ENCODE measurements at places on chromosomes 5 and 9.
A peak's percentile ranks its signal among the peaks of the same experiment; 100 is the strongest.

- DNase-seq = no peak
These were observed 232.1 kb downstream of the MAN2A1 start for GRCh38 chr5:109921735-109922380.

DNA sequence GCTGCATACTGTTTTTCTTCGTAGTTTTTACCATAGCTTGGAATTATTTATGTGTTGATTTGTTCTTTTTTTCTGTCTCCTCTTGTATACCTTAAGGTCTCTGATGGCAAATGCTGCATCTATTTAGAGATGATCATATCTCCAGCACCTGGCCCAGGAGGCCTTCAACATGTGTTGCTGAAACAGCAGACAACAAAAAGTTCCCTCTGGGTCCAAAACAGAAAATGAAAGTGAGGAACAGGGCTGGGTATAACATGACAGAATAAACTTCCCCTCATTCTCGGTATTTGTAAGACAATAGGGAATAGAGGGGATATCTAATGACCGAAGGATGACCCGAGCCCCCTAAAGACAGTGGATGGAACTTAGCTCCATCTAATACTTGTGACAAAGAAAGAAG lies 22.7 kb upstream of the PCSK1 start:
- no peak for DNase-seq

GRCh38 chr9:6072865-6073264 lies 57.4 kb upstream of the RANBP6 start:
- DNase-seq = no peak

DNA sequence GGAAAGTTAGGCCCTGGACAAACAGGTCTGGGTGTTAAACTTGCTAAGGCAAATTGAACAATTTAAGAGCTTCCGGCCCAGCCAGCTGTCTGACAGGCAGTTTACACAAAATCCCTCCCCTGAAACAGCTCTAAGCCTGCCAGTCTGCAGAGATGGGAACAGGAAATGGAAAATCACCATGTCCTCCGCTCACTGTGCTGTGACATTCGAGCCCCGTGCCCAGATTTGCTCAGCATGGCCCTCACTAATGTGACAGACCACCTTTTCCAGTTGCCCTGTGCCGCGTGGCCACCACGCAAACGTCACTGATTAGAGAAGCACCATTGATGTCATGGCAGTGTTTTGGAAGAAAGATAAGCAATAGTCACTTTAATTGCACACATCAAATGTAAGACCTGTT lies 41.0 kb downstream of the CCNJL start:
- DNase-seq = peak; percentile 27

DNA sequence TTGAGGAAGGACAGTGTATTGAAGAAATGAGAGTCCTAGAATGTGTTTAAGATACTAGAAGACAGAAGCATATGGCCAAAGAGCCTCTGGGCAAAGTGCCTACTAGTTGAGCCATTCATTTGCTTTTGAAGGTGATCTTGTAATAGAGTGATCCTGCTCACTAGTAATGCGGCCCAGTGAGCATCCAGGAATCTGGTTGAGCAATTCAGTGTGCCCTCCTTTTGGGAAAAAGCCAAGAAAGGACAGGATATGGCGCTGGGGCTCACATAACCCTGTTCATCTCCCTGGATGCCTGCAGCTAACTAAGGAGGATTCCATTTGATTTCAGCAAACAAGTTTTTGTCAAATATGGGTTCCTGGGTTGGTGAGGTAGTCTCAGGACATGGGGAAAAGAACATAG lies 16.3 kb downstream of the ADAM19 start:
- no peak for DNase-seq

DNA sequence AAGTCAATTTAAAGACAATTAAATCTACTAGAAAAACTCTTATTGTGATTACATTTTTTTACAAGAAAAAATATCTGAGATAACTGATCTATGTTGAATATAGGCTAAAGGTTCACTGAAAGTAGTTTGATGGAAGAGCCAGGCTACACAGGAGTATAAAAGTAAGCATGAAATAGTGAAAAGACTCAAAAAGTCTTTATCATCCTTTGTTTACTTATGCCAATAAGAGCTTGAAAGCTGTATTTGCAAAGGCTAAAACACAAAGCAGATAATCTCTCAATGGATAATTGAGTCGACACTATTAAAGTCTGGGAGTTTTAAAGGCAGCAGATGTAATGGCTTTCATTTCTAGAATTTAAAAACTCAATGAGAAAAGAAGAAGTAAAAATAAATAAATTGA lies 42.0 kb downstream of the SSBP2 start:
- no peak for DNase-seq

DNA sequence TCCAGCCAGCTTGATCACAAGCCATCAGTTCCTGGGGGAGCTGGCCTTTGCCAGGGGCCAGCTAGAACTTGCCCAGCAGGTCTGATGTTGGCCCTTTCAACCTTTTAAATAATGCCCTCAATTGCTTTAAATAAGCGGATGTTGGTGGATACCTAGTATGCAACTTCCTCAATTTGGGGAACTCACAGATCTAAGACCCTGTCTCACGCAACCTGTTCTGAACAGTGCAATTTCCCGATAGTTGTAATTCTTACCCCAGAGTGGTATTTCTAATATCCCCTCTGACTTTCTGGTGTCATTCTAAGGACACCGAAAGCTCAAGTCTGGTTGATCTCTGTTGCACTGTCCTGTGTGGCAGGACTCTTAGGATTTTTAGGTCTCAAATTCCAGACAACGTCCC lies 23.1 kb downstream of the GALNT12 start:
- DNase-seq = no peak

DNA sequence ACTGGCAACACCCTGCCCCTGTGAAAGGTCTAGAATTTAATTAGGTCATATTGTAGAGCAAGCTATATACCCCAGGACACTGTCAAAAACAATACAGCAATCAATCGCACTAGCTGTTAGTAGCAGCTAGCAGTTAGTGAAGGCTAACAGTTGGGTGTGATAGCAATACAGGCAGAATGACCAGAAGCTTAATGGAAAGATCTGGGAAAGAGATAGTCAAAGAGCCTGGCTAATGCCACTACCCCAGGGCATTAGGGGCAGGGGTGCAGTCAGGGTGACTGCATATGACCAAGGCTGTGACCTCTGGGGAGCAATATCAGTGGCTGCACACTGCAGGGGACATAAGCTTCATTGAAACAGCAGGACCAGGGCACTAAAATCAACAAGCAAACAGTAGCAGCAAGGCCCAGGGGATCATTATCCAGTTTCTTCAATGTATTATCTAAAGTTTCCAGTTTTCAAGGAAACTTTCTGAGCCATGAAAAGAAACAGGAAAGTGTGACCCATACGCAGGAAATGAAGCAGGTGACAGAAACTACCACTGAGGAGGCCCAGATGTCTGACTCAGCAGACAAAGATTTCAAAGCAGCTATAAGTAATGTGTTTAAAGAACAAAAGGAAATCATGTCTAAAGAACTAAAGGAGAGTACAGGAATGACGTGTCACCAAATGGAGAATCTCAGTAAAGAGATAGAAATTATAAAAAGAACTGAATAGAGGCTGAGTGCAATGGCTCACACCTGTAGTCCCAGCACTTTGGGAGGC lies 82.4 kb downstream of the ZNF354C start:
- DNase-seq = no peak

DNA sequence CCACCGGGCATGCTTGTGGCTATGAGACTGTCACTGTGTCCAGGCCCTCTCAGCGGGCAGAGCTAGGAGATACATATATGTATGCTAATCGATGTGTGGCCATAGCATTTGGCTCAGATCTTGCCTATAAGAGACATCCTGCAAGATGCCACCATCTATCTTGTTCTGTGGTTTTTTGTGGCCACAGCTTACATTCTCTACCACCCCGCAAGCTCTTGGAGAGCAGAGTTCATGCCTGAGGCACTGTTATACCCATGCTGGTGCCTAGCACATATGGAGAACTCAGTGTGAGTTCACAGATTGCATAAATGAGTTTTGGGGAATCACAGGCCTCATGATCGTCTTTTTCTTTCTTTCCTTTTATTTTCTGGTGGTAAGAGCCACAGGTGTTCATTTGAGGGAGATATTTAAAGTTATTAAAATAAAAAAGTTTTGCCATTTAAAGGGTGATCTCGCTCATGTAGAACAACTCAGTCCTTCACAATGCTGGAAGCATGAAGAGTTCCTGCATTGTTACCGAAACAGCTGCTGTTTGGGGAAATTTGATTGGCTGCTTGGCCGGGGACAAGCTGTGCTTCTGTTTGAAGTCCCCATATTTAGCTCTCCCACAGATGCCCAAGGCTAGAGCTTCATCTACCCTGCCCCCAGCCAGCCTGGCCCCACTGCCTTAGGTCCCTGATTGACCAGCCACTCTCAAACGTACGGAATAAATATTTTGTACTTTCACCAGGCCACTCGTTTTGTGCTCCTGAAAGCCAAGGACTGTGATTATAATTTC lies 169.2 kb upstream of the MAP1B start:
- no peak for DNase-seq

DNA sequence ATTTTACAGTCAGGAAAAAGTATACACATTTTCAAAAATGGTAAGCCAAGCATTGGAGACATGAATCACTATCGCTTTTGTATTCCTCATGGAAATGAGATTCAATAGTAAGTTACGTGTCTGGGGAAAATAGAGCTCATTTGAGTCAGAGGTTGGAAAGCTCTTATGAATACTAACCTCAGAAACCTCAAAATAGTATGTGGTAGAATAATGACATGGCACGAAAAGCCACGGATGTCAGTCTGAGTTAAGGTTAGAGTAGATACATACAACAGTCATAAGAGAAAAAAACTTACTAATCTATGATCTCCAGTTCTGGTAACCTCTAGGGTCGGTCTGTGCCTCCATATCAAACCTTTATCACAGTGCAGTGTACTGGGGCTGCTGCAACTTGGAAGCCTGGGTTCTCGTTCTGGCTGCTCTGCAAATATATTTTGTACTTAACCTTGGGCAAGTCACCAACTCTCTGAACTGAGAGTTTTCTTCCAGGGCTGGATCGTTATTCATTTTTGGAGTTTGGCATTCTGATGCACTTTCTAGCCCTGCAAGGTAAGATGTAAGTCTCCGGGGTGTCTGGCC lies 31.8 kb downstream of the MAP1B start:
- no peak for DNase-seq

DNA sequence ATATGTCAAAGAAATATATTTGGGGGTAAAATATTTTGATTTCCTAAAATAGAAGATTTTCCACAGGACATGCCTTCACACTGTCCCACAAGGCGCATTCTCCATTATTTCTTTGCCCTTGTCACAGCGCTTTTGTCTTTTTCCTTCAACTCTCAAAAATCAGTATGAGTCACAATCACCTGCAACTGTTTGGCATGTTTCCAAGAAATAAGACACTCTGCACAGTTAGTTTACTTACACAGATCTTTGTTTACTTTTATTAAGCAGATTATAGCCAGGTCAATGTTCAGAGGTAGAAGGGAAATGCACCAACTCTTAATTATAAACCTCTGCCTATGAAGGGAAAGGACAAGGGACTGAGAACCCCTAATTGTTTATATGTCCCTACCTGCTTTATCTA lies 9.5 kb downstream of the CEMIP2 start:
- no peak for DNase-seq

DNA sequence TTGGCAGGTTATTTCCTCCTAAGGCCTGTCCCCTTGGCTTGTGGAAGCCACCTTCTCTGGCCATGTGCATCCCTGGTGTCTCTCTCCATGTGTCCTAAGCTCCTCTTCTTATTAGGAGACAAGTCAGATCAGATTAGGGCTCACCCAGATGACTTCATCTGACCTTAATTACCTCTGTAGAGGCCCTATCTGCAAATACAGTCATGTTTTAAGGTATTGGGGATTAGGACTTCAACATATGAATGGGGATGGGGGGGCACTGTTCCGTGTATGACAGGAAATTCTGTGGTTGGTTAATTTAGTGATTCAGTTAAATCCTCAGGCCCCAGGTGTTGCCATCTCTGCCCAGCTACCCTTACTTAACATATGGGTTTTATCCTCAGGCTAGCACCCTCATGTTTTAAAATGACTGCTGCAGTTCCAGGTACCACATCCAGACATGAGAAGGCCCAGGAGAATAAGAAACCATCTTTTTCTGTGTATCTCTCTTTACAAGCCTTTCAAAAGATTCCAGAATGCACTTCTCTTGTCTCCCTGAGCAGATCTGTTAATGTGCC lies 51.9 kb upstream of the RAI14 start:
- no peak for DNase-seq

DNA sequence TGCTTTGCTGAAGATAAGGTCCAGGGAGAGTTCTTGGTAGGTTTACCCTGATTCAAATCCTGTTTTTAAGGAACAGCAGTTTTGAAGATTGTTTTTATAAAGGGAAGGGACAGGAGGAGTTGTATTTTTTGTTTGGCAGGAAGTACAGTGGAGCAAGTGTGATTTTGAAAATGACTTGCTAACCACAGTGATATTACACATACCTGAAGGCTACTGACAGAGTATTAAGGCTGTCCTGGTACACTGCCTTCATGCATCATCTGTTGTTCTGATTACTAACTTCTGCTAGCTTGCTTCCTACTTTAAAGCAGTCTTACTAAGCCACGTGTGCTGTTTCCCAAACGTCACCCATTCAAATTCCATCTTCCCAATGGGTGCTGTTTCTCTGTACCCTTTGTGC lies 559.5 kb upstream of the SGCD start:
- no peak for DNase-seq

DNA sequence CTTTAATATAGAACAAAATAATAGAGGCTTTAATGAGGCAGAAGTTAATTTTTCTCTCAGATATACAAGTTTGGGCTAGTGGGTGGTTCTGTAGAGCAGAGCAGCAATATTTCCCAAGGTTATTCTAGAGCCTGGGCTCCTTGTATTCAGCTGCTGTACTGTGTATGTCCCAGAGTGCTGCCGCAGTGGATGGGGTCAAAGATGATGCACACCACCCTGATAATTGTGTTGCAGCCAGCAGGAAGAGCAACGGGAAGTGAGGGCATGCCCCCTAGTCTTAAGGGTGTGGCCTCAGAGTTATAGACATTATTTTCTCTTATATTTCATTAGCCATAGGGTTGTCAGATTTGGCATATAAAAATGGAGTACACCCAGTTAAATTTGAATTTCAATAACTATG lies 23.9 kb upstream of the KIF4B start:
- no peak for DNase-seq

GRCh38 chr5:167557359-167557758 lies 734.1 kb upstream of the WWC1 start:
- no peak for DNase-seq

DNA sequence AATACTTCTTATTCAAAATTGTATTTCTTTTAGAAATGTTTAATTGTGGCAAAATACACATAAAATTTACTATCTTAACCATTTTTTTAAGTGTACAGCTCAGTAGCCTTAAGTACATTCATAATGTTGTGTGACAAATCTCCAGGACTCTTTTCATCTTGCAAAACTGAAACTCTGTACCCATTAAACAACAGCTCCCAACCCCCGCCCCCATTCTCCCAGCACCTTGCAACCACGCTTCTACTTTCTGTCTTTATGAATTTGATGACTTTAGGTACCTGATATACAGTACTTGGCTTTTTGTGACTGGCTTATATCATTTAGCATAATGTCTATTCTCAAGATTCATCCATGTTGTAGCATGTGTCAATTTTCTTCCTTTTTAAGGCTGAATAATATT lies 2.8 kb upstream of the IL5 start:
- no peak for DNase-seq

- DNase-seq = no peak
These were observed 421.8 kb downstream of the ACTL7B start for GRCh38 chr9:108434036-108434435.

GRCh38 chr5:1743061-1743768 lies 56.4 kb downstream of the MRPL36 start:
- no peak for DNase-seq
